ENCODE measurements at places on chromosomes 1 and 21.

GRCh38 chr1:91583326-91583755, 82.7 kb downstream of the CDC7 start:
- no peak for DNase-seq

GRCh38 chr1:194024659-194025058, 838.2 kb upstream of the B3GALT2 start:
- no peak for DNase-seq

DNA sequence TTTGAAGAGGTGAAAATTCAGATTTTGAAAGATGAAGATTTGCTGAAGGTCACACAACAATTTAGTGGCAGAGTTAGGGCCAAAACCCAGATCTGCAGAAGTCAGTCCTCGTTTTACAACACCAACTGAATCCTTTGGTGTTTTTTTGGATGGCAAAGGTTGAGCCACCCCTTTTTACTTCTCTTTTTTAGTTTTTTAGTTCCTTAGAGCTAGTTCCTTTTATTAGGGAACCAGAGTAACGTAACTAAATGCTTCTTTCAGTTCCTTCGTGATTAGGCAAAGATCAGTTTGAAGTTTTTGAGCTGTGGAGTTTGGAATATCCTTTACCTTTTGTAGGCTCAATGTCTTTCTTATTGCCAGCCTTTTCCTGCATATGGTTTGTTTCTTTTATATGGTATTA, 67.9 kb upstream of the ARID1A start:
- no peak for DNase-seq

DNA sequence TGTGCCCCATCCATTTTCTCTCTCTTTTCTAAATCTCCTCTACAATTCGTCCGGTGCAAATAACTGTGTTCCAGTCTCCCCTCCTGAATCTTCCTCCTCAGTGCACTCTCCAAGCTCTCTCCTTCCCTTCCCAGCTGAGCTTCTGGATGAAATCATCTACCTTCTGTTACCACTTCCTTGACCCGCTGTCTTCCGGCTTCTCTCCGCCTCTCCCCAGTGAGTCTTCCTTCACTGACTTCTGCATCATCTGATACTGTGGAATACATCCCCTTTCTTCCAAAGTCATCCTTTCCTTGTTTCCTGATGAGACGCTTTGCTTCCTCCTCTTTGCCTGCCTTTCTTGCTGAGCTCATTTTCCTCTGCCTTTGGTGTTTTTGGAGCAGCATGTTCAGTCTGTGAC, 96.9 kb downstream of the MAB21L3 start:
- no peak for DNase-seq

- DNase-seq: no peak
These were observed 7.1 kb upstream of the ZNF496 start for GRCh38 chr1:247338723-247339275.

DNA sequence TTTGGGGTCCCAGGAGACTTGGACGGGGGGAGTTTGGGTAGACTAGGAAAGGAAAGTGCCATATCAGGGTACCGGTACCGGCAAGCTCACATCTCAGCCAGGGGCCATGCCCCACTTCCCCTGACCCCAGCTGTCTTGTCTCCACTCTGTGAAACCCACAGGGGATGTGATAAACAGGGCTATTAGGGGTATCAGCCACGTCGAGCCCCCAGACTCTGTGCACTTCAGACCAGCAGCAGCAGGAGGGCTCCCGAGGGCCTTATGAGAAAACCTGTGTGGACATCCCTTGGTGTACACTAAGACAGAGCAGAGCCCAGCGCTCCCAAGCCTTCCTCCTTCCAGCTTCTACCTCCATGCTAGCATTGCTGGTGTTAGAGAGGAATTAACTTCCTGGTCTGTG, 46.3 kb downstream of the TNNT2 start:
- no peak for DNase-seq

DNA sequence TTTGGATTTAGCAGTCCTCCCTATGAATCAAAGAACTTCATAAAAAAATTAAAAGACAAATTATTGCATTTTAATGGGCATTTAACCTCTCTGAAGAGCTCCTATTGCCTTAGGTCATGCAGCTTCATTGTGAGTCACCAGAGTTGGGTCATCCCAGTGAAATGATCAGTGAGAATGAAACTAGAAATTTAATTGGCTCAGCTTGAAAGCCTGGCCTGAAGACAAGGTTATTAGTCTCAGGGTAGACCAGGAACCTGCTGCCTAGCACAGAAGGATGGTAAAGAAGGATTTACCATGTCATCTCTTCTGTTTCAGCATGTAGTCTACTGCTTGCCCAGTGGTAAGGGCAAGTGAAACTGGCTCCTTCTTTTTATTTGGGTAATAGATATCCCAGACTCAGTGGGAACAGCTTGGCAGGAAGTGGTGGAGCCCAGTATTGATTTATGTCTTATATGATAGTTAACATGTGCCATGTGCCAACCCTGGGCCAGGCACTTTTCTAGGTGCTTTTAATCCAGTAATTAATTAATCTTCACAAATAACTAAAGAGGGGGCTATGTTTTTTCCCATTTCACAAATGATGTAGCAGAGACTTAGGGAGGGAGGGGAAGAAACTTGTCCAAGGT, 23.6 kb downstream of the LAMC2 start:
- DNase-seq: no peak

- no peak for DNase-seq
These were observed 71.9 kb downstream of the CASZ1 start for GRCh38 chr1:10724511-10724910.

DNA sequence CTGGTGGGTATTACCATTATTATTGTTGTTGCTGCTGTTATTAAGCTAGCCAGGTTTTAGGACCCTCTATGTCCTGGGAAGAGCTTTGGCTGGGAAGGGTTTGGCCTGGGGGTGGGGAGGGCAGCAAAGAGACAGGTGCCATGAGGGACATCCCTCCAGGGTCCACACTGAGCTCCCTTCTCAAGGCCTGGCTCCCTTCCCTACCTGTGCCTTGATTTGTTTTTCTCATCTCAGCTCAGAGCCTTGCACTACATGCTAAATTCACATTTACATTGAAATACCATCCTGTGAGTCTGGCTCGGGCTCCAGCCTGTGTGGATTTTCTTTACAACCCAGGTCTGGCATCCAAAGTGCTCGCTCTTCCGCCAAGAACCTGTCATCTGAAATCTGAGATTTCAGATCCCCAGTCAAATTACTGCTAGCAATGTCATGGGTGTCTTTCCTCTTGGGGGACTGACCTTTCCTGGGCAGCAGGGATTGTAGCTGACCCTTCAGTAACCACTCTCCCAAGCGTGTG, 536.3 kb downstream of the PTPRU start:
- no peak for DNase-seq

DNA sequence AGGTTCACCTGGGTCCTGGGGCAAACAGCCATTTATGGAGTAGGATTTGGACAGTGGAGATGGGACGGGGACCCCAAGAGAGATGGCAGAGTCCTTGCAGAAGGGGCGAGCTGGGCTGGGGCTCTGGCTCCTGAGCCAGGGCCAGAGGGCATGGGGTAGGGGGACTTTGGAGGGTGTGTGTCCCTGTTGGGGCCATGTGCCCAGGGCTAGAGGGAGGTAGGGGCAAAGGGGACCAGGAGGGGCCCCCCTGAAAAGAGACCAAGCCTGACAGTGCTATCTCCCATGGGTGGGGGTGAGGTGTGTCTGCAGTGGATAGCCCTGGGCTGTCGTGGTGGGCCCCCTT, 92.3 kb downstream of the TRIM11 start:
- DNase-seq: no peak

DNA sequence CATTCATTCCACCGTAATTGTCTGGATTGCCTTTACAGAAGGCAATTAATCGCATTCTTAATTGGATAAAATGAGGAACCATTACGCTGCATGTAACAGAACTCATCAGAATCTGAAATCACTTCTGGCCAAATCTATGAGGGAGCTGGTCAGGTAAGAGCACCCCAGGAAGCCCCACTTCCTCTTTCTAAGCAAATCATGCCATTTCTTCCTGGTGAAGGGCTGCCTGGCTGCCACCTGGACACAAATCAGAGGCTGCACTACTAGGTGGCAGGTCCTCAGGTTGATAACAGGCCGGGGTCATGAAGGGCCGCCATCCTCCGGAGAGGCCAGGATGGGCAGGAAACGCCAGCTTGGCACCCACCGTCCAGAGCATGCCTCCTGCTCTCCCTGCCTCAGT, 73.7 kb downstream of the CAPZB start:
- DNase-seq: no peak

DNA sequence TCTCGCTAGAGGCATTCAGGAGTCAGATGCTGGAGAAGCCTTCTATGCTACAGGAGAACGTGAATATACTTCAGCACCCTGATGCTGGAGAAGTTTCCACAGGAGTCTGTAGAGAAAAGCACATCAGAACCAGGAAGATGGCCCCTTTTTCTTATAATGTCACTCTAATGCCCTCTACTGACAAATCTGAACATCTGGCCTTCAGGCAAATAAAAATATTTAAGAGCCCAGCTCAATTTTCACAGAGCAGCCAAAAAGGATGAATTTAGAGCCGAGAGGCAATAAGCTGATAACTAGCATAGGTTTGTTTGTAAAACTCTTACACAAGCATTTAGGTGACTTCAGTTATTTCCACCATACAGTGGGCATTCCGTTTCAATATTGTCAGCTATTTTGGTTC, 3.8 kb upstream of the RRP15 start:
- DNase-seq: no peak

DNA sequence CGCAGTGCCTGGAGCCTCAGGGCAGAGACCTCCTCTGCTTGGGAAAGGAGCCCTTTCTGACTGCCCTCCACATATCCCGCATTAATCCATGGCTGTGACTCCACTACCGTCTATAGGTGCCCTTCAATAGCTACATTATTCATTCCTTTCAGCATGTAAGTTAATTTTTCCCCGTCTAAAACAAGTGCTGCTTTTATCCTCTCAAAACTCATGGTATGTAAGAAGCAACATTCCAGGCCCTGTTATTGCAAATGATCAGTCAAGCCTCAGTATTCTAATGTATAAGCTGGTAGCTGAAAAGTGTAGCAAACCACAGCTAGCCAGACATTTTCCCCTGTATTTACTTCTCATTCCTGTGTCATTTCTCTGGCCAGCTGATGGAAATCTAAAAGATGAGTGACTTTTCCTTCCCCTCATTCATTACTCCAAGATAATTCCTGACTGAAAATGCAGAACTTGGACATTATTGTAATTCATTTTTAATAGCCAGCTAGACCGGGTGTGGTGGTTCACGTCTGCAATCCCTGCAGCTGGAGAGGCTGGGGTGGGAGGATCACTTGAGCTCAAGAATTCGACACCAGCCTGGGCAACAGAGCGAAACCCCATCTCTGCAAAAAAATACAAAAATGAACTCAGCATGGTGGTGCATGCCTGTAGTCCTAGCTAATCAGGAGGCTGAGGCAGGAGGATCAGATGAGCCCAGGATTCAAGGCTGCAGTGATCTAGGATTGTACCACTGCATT, 88.5 kb upstream of the SOD1 start:
- DNase-seq: no peak

- DNase-seq: no peak
These were observed 19.6 kb upstream of the SDC3 start for GRCh38 chr1:30928171-30928570.

DNA sequence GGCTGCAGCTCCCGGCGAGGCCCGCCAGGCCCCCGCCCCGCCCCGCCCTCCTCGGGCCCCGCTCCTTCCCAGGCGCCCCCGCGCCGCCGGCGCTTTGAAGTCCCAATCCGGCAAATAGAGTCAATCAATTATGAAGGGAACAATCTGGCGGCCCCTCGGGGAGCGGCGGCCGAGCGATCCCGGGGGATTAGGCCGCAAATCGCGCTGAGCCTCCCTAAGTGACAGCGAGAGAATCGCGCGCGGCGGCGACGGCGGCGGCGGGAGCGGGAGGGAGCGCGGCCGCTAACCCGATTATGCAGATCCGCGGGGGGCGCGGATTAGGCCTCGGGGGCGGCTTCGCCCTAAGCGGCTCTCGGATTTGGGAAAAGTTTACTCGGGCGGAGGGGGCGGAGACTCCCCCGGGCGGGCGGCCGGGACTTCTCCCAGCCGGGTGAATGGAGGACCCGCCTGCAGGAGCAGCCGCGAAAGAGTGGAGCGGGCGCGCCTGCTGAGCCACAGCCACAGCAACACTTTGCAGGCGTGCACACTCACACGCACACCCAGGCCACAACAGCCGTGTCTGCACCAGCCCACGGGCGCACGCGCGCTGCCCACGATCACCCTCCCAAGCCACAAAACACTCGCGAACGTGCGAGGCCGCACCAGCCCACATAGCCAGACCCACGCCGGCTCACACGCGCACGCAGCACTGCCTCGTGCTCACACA, 23.0 kb upstream of the DMBX1 start:
- DNase-seq: peak; percentile 60

DNA sequence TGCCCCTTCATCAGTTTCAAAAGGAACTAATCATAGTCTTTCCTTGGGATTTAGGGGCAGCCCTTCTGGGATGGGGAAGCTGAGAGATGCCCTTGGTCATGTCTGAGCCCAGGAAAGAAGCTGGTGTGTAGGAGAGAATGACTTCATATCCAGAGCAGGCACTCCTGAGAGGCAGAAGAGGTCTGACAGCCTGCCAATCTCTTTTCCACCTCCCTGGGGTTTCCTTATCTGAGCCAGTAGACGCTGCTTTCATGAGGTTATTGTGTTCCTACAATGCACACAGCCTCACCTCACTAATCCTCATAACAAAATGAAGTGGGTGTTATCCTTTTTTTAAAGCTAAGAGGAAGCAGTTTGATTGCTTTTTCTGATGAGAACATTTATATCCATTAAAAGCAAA, 14.1 kb downstream of the ROR1 start:
- DNase-seq: no peak

- no peak for DNase-seq
These were observed 53.9 kb downstream of the YARS1 start for GRCh38 chr1:32763221-32763620.

- DNase-seq: no peak
These were observed 3.3 kb upstream of the S100A3 start for GRCh38 chr1:153552335-153552734.

- DNase-seq: no peak
These were observed 3.6 kb upstream of the RERE start for GRCh38 chr1:8821084-8821483.

DNA sequence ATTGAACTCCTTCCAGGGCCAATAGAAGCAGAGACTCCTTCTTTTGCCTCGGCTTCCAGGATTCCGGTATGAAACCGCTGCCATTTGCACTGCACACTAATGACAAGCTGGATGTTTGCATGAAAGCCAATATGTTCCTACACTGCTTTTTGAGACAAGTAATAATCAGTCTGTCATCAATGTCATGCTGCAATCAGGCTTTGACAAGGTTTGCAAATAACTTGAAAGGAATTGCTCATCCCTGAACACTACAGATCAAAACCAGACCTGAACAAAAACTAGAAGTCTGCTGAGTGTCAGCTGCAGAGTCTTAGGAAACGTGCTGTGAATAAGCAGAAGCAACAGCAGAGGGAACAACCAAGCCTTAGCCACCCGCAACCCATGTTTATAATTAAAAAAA, 720.7 kb upstream of the CXADR start:
- no peak for DNase-seq

Data from activated T-cell treated with anti-CD3 and anti-CD28 coated beads, Interleukin-2, amount 50 U/mL, for 24 hours (primary cell).